ENCODE measurements at places on chromosomes 5 and 9.

GRCh38 chr5:142095035-142095434 lies 13.5 kb upstream of the NDFIP1 start:
- DNase-seq, result no peak

DNA sequence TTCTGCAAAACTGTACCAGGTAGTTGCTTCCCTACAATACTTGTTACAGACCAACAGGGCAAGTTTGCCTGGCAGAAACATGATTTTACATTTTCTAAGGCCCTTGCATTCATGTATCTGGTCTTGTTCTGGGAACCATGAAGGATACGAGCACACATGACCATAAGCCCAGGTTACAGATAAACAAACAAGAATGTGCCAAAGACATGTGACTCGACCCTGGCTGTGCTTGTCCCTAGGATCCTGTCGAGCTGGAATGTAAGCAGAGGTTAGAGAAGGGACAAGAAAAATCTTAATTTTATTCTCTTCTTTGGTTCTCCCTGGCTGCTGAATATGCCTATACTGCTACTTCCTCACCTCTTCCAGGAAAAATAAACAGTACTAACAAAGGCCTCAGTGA lies 32.5 kb downstream of the PTCH1 start:
- DNase-seq, result no peak

GRCh38 chr9:78543353-78543752 lies 246.4 kb downstream of the PSAT1 start:
- no peak for DNase-seq

DNA sequence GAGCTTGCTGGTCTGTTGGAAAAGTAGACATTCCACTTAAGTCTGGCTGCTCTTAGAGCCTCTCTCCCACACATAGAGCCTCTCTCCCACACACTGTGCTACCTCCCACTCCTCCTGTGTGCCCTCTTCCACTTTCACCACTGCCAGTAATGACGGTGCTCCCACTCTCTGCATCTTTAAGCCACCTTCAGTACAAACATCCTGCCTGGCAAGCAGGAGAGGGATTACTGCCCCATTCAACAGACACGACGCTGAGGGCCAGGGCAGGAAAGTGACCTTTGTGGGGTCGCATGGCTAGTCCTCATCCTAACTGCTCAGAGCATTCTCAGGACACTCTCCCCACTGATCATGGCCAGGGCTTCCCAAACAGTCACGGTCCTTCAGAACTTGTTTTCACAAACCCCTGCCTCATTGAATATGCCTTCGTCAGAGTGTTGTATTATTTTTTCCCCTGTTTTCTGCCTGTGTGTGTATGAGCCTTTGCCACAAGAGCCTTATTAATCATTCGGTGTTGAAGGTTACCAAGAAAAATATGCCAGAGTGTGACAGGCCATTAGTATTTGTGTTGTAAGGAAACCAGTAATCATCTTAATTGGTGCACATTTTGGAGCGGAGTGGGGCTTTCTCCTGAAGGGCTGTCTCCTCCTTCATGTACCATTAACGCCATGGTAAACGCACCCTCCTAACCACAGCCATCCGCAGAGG lies 87.1 kb upstream of the SAP30L start:
- DNase-seq, result no peak

- DNase-seq, result no peak
Observed at GRCh38 chr9:128151309-128152132, 2.3 kb downstream of the LCN2 start.

- DNase-seq, result no peak
Observed at GRCh38 chr5:4576161-4576748, 563.9 kb upstream of the ADAMTS16 start.
